ENCODE measurements at places on chromosomes 16 and 17.

DNA sequence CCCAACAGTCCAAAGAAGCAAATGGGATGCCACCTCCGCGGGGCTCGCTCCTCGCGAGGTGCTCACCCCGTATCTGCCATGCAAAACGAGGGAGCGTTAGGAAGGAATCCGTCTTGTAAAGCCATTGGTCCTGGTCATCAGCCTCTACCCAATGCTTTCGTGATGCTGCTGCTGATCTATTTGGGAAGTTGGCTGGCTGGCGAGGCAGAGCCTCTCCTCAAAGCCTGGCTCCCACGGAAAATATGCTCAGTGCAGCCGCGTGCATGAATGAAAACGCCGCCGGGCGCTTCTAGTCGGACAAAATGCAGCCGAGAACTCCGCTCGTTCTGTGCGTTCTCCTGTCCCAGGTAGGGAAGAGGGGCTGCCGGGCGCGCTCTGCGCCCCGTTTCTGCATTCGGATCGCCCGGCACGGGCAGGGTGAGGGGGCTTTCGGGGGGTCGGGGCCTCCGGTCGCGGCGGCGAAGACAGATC is at the start of gene CDH13:
CDH13 (plus strand) TSS at position 179 of the 471 bp plus-strand sequence.
- peak; percentile 32 for DNase-seq

GRCh38 chr17:39238311-39238972 is 12.7 kb upstream of the STAC2 start:
- DNase-seq = no peak

GRCh38 chr17:59893676-59894100 is 767 bp downstream of the RPS6KB1 start:
- no peak for DNase-seq

DNA sequence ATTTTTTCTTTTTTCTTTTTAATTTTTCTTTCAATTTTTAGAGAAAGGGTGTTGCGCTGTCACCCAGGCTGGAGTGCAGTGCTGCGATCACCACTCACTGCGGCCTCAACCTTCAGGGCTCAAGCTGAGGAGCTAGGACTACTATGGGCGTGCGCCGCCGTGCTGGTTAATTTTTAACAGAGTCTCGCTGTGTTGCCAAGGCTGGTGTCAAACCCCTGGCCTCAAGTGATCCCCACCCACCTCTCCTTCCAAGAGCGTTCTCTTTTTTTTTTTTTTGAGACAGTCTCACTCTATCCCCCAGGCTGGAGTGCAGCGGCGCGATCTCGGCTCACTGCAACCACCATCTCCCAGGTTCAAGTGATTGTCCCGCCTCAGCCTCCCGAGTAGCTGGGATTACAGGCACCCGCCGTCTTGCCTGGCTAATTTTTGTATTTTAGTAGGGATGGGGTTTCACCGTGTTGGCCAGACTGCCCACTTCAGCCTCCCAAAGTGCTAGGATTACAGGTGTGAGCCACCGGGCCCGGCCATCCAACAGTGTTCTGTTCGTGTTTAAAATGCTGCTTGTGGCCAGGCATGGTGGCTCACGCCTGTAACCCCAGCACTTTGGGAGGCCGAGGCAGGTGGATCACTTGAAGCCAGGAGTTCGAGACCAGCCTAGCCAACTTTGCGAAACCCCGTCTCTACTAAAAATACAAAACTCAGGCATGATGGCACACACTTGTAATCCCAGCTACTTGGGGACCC is 14.5 kb upstream of the RPL13 start:
- DNase-seq = no peak

DNA sequence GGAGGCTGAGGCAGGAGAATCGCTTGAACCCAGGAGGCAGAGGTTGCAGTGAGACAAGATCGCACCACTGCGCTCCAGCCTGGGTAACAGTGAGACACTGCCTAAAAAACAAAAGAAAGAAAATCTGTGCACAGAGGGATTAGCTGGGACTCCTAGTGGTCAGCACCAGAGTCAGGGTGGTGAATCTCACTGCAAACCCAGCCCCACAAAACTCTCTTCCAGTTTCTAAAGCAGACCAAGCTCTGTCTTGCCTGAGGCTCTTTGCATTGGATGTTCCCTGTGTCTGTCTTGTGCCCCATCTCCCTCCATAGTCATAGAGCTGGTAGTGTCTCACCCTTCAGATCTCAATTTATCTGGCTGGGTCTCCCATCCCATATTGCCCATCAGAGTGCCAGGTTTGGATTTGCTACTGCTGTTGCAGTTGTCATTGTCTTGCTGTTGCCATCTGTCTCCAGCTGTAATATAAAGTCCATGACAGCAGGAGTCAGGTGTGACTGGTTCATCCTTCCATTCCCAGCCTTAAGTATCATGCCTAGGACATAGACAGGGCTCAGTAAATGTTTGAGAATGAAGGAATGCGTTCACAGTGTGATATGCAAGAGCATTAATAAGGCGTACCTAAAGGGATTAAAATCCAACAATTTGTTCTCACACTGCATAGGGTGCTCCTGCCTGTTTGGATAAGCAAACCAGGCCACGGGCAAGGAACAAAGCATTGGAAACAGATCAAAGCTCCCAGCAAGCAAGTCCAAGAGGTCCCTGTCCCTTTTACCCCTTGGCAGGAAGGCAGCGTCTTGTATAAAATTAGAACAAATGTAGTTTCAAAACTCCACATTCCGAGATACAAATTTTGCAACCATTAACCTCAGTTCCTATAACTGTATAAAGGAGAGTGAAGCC is 614.6 kb upstream of the CDH5 start:
- no peak for DNase-seq
